ENCODE measurements at places on chromosomes 1 and 21. TPM values are rescaled to one million over a fixed set of nuclear protein-coding genes. Genes with fewer than 3 reads are reported as not detected.

- no peak for DNase-seq
Observed at GRCh38 chr21:38970765-38971164, 165.0 kb downstream of the ETS2 start.

DNA sequence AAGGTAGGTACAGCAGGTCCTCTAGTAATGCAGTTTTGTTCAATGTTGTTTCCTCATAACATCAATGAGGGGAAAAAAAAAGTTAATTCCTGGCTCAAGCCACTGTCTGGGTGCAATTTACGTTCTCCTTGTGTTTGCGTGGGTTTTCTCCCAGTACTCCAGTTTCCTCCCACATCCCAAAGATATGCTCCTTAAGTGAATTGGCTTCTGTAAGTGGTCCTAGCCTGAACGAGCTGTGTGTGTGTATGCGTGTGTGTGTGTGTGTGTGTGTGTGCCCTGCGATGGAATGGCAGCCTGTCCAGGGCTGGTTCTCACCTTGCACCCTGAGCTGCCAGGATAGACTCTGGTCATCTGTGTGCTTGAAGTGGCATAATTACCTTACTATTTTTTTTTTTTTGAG, 332.0 kb downstream of the PDE4B start:
- no peak for DNase-seq

DNA sequence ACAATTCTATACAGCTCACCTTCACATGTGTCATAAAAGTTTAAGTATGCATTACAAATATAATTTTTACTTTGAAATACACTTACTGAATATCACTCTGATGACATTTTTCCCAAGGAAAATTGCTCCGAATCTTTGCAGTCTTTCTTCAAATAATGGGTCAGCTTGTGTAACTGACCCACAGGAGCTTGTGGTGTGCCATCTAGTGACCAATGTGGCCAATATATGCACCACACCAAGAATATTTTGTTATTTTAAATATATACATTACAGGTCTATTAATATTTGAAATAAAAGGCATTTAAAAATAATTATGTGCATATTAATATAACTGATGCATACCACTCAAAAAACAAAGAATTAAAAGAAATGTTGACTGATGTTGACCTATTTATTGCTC, 271.4 kb downstream of the TBX15 start:
- no peak for DNase-seq

DNA sequence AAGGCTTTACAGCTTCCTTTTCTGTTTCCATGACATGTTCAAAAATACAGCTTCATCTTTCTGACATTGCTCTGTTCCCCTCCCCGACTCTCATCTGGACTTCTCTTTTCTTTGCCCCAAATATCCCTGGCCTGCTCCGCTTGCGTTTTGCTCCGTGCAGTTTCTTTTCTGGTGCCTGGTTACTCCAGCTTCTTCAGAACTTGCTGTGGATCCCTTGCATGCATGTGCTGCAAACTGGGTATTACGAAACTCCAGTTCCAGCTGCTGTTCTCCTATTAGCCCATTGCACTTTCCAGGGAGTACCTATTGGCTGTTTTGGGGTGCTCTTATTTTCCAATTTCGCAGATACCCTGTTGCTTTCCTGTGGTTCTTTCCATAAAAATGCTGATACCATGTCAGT, 9.9 kb upstream of the NDC1 start:
- DNase-seq, result no peak

- DNase-seq, result no peak
Observed at GRCh38 chr1:70896224-70896623, 151.4 kb downstream of the PTGER3 start.

GRCh38 chr1:201226178-201226514, 35.5 kb downstream of the IGFN1 start:
- no peak for DNase-seq

DNA sequence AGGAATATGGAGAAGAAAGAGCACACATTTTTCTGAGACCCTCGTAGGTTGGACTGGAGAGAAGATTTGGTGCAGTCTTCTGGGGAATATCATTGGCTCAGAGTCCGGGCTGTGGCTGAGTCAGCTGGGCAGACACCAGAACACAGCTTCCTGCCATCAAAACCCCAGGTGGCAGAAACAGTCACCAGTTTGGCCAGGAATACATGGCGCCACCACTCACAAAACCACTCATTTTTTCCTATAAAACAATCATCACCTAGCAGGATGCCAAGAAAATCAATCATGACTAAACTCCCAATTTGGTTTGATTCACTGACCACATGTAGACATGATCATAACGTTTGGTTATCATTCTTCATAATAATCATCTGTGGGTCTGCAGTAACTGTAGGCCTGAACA, 178.1 kb upstream of the PBX1 start:
- no peak for DNase-seq

DNA sequence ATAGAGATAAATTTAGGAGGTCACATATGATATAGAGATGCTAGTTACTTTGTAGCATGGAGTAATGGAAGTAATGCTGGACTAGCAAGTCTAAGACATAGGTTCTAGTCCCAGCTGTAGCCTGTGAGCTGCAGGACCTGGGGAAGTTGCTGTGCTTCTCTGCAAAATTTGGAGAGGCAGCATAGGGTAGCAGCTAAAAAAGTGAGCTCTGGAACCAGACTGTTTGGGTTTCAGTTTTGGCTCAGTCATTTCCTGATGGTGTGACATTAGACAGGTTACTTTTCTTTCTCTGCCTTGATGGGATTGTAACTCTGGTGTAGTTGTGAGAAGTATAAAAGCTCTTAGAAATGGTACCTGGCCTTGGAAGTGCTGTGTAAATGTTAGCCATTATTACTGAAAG, 3.3 kb downstream of the METTL13 start:
- DNase-seq, result no peak

GRCh38 chr1:67626090-67626860, 58.7 kb upstream of the GADD45A start:
- DNase-seq, result no peak

GRCh38 chr1:6358757-6359201, 34.8 kb downstream of the ACOT7 start:
- DNase-seq, result no peak

GRCh38 chr1:156478250-156478627, 22.3 kb downstream of the MEF2D start:
- DNase-seq, result no peak

- DNase-seq, result no peak
Observed at GRCh38 chr1:219379691-219380090, 206.0 kb downstream of the LYPLAL1 start.

- no peak for DNase-seq
Observed at GRCh38 chr1:56123826-56124225, 455.5 kb downstream of the PLPP3 start.

DNA sequence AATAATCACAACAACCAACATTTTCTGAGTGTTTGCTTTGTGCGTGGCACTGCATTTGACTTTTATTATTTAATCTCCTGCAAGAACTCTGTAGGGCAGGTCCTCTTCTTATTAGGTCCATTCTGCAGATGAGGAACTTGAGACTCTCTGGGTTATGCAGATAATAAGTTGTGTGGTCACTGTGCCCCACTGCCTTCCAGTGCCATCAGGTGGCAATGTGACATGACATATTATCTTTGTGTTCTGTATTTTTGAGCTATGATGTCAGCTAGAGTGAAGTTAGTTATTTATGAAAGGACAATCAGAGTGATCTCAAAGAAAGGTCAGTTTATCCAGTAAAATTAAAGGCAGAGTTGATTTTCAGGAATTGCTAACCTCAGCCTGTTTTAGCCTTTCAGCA, 196.0 kb downstream of the FMN2 start:
- DNase-seq, result no peak

GRCh38 chr1:37808369-37809319, 636 bp upstream of the YRDC start:
- DNase-seq, result peak; percentile 41

DNA sequence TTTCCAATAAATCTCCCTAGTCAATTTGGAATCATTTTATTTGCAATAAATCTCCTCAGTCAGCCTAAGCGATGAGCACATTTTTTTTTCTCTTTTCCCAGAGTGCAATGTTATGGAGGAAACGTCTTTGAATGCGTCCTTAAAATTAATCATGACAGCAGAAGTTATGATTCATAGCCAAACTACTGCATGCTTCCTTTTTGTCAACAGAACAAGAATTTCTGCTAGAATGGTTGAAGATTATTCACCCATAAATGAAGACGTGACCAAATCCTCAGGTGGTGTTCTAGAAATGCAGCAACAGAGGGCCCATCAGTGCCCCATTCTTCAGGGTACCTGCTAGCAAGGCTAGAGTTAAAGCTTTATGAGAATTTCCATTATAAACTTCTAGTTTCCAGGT, 407.9 kb upstream of the PKN2 start:
- no peak for DNase-seq

DNA sequence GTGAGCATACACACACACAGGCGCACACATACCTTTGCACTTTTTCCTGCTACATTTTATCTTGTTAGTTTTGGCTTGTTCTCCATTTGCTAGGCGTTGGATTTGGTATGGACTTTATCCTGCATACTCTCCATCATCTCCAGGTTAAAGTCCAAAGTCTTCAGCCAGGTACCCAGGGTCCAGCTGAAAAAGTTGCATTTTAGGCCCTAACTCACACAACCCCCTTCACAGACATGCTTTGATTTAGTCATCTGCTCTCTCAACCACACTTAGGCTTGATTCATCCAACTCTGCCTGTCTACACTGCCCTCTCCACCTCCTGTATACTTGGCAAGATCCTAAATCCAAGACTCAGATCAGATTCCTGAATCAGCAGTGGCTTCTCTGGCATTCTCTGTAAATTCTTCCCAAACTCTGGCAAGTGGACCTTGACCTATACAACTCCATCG, 10.7 kb upstream of the LAMB3 start:
- DNase-seq, result no peak

Gene PAPPA2
- 2.3 TPM for total RNA-seq

Gene GPR52
- total RNA-seq, result 4.0 TPM

Gene KRTAP11-1
- total RNA-seq, result not detected

Gene TRIM45
- 0.63 TPM for total RNA-seq

Gene FCRL2
- total RNA-seq, result not detected

Gene MPC2
- total RNA-seq, result 18.7 TPM

Gene TRMT13
- 15.9 TPM for total RNA-seq
